ENCODE measurements at places on chromosomes 3 and 15. TPM values are rescaled to one million over a fixed set of nuclear protein-coding genes. Genes with fewer than 3 reads are reported as not detected.

GRCh38 chr3:195032106-195032759 is 238.7 kb downstream of the XXYLT1 start:
- DNase-seq = no peak
- H3K27ac ChIP-seq = no peak overlapping the region
- no peak overlapping the region for H3K4me3 ChIP-seq
- H3K36me3 ChIP-seq = no peaks in the 10 kb centered on the region

- peaks cover 32% of the 10 kb centered on the region for H3K4me1 ChIP-seq
- DNase-seq = no peak
- H3K27ac ChIP-seq = no peak overlapping the region
- no peaks in the 10 kb centered on the region for H3K27me3 ChIP-seq
Observed at GRCh38 chr3:149592758-149593240, 65.0 kb downstream of the WWTR1 start.

DNA sequence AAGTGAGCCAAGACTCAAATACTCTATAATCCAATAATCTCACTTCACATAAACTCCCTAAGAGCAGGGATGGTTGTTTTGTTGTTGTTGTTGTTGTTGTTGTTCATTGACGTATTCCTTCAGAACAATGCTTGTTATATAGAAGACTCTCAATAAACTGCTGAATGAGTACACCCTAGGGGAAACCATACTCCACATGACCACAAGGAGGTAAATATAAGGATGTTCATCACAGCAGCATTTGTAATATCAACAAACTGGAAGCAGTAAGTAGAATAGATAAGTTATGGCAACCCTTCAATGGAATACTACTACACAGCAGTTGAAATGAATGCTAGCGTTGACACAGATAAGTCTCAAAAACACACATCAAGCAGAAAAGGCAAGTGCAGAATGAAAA is 62.4 kb upstream of the STIMATE start:
- no peak overlapping the region for H3K27ac ChIP-seq
- no peaks in the 10 kb centered on the region for H3K4me1 ChIP-seq
- H3K27me3 ChIP-seq = no peaks in the 10 kb centered on the region
- H3K36me3 ChIP-seq = no peaks in the 10 kb centered on the region

DNAH12 gene
- not detected for total RNA-seq

GMNC gene
- total RNA-seq = not detected

- H3K36me3 ChIP-seq = no peaks in the 10 kb centered on the region
- H3K27me3 ChIP-seq = no peaks in the 10 kb centered on the region
- H3K4me3 ChIP-seq = peak overlapping the region; percentile 91
- peak overlapping the region; percentile 78 for H3K27ac ChIP-seq
- DNase-seq = peak; percentile 99
- H3K4me1 ChIP-seq = peaks cover 23% of the 10 kb centered on the region
Observed at GRCh38 chr15:63600616-63601025, 3.4 kb downstream of the FBXL22 start.

DNA sequence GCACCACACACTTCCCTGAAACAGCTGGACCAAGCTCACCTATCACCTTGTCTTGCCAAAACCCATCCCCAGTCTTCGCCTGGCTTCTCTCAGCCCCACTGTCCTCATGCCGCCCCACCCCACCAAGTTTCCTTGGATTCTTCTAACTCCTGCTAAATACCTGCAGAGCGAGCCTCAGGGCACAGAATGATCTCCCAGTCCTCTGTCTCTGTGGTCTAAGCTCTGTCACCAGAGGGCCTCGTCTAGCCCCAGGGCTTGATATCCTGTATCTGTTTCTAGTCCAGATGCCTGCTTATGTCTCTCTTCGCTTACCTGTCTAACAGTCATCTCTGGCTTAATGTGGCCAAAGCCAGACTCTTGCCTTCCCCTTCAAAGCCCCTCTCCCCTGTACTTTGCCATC is 9.7 kb downstream of the CCDC12 start:
- no peak overlapping the region for H3K4me3 ChIP-seq
- DNase-seq = no peak
- peaks cover 20% of the 10 kb centered on the region for H3K4me1 ChIP-seq
- H3K27ac ChIP-seq = no peak overlapping the region

- H3K4me1 ChIP-seq = no peaks in the 10 kb centered on the region
- no peaks in the 10 kb centered on the region for H3K27me3 ChIP-seq
- no peak for DNase-seq
- no peak overlapping the region for H3K27ac ChIP-seq
Observed at GRCh38 chr15:31828594-31828993, 201.7 kb upstream of the CHRNA7 start.
